ENCODE measurements at places on chromosomes 7 and 10. TPM values are rescaled to one million over a fixed set of nuclear protein-coding genes. Genes with fewer than 3 reads are reported as not detected.

DNA sequence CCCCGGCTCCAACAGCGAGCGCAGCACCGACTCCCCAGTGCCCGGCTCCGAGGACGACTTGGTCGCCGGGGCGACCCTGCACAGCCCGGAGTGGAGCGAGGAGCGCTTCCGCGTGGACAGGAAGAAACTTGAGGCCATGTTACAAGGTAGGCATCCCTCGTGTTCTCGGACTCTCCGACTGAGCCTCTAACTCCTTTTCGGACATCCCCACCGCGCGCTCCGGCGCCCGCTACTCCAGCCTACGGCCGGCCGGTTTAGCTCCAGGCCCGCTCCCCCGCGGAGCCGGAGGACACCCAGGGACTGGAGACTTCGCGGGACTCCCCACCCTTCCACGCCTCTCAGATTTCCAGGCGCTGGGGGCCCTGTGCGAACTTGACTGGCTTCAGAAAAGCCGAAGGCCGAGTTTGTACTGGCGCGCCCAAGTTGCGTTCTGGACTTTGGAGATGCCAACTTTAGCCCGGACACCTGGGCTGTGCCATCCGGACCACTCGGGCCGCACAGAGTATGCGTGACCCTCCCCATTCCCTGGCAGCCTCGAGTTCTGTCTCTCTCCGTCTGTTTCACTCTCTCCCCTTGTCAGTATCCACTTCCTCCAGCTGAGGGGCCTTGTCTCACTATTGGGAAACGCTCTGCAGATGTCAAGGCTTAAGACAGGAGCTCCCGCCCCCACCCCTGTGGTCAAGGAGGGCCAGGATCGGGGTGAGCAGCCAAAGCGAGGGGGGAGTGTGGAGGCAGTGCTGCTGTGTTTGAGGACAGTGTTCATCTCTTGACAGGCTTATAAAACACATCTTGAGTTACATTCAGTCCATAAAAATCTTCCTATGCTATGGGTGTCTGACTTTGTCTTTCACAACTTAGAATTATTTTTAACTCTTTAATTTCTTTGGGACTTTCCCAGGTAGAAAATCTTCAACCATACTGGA lies 777 bp downstream of the BICC1 start:
- H3K4me3 ChIP-seq, result peak overlapping the region; percentile 45
- peak; percentile 64 for DNase-seq
- H3K27me3 ChIP-seq, result no peaks in the 10 kb centered on the region
- peak overlapping the region; percentile 82 for H3K27ac ChIP-seq

- peak overlapping the region; percentile 91 for H3K4me3 ChIP-seq
- peak overlapping the region; percentile 92 for H3K27ac ChIP-seq
- no peaks in the 10 kb centered on the region for H3K36me3 ChIP-seq
- H3K27me3 ChIP-seq, result no peaks in the 10 kb centered on the region
These were observed 1.5 kb downstream of the CTBP2 start for GRCh38 chr10:125158601-125159485.

DNA sequence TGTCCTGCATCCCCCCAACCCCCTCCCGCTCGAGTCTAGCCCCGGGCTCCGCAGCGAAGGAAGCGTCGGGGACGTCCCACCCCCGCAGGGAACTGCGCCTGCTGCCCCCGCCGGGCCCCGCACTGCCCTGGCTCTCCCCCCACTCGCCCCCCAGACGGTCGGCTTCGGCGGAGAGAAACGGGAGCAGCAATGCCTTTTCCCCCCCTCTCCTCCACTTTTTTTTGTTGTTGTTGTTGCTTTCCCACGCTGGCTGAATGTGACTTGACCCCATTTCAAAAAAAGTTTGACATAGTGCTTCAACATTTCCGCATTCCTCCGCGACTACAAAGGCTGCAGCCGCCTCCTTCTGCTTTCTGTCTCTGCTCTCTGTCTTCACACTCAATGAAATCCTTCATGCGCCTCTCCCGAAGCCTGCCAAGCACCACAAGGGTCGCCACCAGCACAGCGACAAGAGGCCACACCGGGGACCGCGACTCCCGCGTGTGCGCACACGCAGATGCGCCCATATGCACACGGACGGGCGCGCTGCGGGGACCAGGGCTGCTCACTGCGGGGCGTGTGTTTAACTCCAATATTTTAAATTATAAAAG lies 1.0 kb downstream of the CDK6 start:
- H3K4me3 ChIP-seq, result peak overlapping the region; percentile 90
- no peaks in the 10 kb centered on the region for H3K36me3 ChIP-seq
- H3K27me3 ChIP-seq, result no peaks in the 10 kb centered on the region
- H3K27ac ChIP-seq, result peak overlapping the region; percentile 87

DNA sequence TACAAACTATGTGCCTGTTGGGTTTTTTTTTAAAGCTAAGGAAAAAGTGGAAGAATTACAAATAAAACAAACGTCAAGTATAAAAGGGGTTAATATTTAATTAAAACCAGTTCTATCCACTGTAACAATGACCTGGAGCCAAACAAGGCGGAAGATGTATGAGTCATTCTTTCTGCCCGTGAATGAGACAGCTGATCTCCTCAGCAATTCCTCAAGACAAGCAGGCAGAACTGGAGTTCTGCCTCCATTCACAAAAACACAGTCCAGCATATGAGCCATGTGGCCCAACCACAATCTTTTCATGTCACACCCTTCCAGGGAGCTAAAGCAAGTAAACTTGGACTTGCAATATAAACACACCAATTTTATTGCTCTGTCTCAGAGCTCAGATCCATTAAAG lies 8.4 kb downstream of the ETV1 start:
- H3K4me1 ChIP-seq, result no peaks in the 10 kb centered on the region
- no peaks in the 10 kb centered on the region for H3K36me3 ChIP-seq
- peak overlapping the region; percentile 22 for H3K4me3 ChIP-seq
- H3K27ac ChIP-seq, result peak overlapping the region; percentile 1

GRCh38 chr10:122181041-122181732 lies 89.9 kb upstream of the BTBD16 start:
- H3K27ac ChIP-seq, result no peak overlapping the region
- H3K4me3 ChIP-seq, result no peak overlapping the region
- peaks cover 29% of the 10 kb centered on the region for H3K4me1 ChIP-seq
- H3K36me3 ChIP-seq, result no peaks in the 10 kb centered on the region
- no peak for DNase-seq
- H3K27me3 ChIP-seq, result no peaks in the 10 kb centered on the region

DNA sequence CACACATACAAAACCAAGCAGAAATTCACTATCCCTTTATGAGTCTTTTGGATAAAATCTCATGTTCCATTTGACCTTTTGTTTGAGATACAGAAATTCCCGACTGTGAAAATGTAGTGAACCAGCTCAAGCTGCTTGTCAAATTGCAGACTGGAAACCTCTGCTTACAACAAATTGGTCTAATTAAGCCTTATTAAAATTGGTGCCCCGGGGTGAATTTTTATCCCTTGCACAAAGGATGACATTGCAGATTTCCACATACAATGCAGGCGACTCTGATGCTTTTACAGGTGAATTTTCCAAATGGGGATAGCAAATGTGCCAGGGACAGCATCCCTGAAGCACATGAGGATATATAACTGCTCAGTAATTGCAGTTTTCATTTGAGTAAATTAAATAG lies 257.3 kb downstream of the BMPER start:
- no peaks in the 10 kb centered on the region for H3K4me1 ChIP-seq
- no peaks in the 10 kb centered on the region for H3K36me3 ChIP-seq
- no peaks in the 10 kb centered on the region for H3K27me3 ChIP-seq
- DNase-seq, result no peak
- no peak overlapping the region for H3K4me3 ChIP-seq

DNA sequence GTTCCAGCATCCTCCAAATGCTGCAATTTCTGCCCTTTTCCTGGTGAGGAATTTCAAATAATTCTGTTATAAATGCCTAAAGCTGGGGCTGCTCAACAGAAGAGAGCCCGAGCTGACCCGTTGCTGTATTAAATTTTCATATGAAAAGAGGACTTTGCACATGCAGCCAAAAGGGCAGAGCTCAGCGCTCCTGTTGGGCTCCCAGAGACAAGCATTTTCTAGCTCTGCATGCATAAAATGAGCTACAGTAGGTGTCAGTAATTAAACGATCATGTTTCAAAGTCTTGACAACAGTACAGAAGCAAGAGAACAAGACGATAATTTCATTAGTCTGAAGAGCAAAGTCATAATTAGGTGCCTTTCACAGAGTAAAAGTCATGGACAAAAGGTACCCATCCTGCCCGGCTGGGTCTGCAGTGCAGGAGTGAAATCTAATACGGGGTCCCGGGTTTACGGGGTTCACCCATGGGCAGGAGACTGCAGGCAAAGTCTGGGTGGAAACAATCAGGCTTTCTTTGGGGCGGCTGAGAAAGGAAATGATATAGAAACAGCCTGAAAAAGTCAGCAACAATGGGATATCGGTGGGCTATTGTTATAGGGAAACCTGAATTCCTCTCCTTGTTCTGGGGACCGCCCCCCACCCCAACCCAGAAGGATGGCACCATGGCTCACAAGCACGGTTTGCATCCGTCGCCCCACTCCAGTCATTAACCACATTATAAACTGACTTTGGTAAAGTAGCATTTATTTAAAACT lies 66.0 kb downstream of the EBF3 start:
- no peak for DNase-seq
- no peaks in the 10 kb centered on the region for H3K36me3 ChIP-seq
- H3K4me1 ChIP-seq, result no peaks in the 10 kb centered on the region
- H3K27ac ChIP-seq, result no peak overlapping the region
- H3K27me3 ChIP-seq, result no peaks in the 10 kb centered on the region

GRCh38 chr10:3980660-3981059 lies 195.7 kb upstream of the KLF6 start:
- no peaks in the 10 kb centered on the region for H3K36me3 ChIP-seq
- no peak overlapping the region for H3K27ac ChIP-seq
- H3K27me3 ChIP-seq, result no peaks in the 10 kb centered on the region
- H3K4me1 ChIP-seq, result no peaks in the 10 kb centered on the region
- DNase-seq, result no peak

DNA sequence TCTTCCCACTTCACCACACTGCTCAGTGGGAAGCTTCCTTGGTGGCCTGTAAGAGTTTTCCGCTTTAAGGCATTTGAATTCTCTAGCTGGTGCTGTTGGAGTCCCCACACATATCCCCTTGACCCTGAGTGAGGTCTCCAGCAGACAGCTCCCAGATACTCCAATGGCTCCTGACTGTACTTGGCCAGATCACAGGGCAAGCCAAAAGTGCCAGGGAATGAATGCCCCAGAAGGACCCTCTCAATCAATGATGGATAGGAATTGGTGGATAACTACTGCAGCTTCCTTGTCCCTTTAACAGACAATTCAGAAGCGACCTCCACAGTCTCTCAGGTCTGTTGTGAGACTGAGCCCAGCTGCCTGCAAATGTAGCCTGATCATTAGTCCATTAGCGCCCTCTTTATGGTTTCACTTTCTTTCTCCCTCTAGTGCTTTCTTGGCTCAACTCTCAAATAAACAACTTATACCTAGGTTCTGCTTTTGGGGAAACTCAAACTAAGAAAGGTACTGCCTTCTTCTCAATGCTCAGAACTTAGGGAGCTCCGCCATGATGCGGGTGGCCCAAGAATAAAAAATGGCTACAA lies 283.0 kb downstream of the TCF7L2 start:
- H3K27me3 ChIP-seq, result no peaks in the 10 kb centered on the region
- DNase-seq, result no peak

GRCh38 chr7:87231258-87231657 lies 11.7 kb upstream of the TMEM243 start:
- DNase-seq, result peak; percentile 31
- no peak overlapping the region for H3K4me3 ChIP-seq
- no peaks in the 10 kb centered on the region for H3K27me3 ChIP-seq
- no peaks in the 10 kb centered on the region for H3K4me1 ChIP-seq
- H3K36me3 ChIP-seq, result no peaks in the 10 kb centered on the region

DNA sequence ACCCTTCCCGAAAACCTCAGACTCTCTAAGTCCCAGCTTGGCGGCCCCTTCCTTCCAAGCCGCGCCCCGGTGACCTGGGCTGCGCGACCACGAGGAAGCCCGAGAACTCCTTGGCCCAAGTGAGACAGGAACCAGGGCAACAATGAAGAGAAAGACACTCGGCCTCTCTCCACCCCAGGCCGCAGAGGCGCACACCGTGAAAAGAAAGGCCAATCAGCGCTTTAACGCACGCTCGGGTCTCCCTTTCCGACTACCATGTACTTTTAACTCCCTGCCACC lies 166.4 kb upstream of the PPP1R3A start:
- peak overlapping the region; percentile 53 for H3K4me3 ChIP-seq
- H3K4me1 ChIP-seq, result no peaks in the 10 kb centered on the region
- no peak for DNase-seq
- peak overlapping the region; percentile 79 for H3K27ac ChIP-seq
- H3K36me3 ChIP-seq, result no peaks in the 10 kb centered on the region
- H3K27me3 ChIP-seq, result peaks cover 97% of the 10 kb centered on the region

DNA sequence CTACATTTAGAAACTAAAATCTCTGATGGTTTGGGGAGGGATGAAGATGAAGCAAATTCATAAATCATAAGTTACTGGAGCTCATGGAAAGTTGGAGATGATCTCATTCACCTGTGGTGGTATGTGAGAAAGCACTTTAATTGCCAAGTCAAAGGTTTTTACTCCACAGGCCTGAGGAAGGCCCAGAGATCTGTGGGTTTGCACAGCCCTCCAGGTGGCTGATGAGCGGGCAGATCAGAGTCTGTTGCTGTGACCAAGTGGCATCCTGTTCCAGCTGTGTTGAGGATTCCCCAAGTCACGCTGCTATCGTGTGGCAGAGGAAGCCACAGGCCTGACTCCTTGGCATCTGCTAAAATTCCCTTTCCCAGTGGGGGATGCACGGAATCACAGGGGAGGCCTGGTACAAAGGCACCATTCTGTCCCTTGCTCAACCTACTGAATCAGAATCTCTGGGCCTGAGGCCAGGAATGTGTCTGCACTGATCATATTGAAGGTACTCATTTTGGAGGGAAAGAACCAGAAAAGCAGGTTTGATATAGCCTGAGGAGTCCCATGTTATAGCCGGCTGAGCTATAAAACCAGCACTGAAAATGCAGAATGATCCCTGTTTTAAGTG lies 19.7 kb upstream of the DDC start:
- no peaks in the 10 kb centered on the region for H3K4me1 ChIP-seq
- no peak overlapping the region for H3K4me3 ChIP-seq
- no peak overlapping the region for H3K27ac ChIP-seq
- no peaks in the 10 kb centered on the region for H3K36me3 ChIP-seq

GRCh38 chr7:66639773-66640172 lies 11.1 kb downstream of the KCTD7 start:
- H3K36me3 ChIP-seq, result peaks cover 85% of the 10 kb centered on the region
- H3K4me1 ChIP-seq, result peaks cover 9% of the 10 kb centered on the region
- H3K4me3 ChIP-seq, result no peak overlapping the region
- no peak overlapping the region for H3K27ac ChIP-seq
- DNase-seq, result no peak

- H3K4me1 ChIP-seq, result peaks cover 18% of the 10 kb centered on the region
- H3K4me3 ChIP-seq, result no peak overlapping the region
- H3K36me3 ChIP-seq, result no peaks in the 10 kb centered on the region
These were observed 6.9 kb downstream of the CREM start for GRCh38 chr10:35133586-35133985.

GRCh38 chr7:46606761-46607160 lies 685.7 kb upstream of the IGFBP3 start:
- H3K4me1 ChIP-seq, result peaks cover 45% of the 10 kb centered on the region
- no peak overlapping the region for H3K4me3 ChIP-seq
- H3K27ac ChIP-seq, result no peak overlapping the region

The CPN1 gene
- not detected for total RNA-seq

The PARD3 gene
- 30.4 TPM for total RNA-seq
